ENCODE measurements at places on chromosomes 13 and 19.
A peak's percentile ranks its signal among the peaks of the same experiment; 100 is the strongest.

DNA sequence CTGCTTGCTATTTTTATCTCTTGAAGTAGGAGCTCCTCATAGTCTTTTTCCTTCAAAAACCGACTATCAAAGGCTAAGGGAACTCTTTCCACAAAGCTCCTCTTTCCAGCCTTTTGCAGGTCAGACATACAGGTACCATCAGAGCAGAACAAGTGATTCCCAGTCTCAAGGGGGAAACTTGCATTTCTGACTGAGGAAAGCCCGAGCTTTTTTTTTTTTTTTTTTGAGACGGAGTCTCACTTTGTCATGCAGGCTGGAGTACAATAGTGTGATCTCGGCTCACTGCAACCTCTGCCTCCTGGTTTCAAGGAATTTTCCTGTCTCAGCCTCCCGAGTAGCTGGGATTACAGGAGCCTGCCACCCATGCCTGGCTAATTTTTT is 32.0 kb downstream of the RUBCNL start:
- DNase-seq, result no peak

DNA sequence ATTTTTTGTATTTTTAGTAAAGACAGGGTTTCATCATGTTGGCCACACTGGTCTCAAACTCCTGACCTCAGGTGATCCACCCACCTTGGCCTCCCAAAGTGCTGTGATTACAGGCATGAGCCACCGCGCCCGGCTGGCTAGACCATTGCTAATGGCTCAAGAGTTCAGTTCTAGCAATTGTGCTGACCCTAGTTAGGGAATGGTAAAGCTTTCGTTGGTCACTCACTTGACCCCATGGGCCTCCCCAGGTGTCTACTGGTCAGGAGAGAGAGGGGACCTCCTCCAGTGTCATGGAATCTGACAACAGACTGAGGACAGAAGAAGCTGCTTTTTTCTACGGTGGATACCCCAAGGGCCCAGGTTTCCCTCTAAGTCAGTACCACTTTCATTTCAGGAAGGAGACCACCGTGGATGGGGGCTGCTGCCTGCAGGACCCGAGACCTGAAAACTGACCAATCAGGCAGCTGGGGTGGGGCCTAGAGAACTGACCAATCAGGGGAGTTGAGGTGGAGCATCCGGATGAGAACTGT is 575 bp upstream of the ZNF556 start:
- DNase-seq, result no peak

DNA sequence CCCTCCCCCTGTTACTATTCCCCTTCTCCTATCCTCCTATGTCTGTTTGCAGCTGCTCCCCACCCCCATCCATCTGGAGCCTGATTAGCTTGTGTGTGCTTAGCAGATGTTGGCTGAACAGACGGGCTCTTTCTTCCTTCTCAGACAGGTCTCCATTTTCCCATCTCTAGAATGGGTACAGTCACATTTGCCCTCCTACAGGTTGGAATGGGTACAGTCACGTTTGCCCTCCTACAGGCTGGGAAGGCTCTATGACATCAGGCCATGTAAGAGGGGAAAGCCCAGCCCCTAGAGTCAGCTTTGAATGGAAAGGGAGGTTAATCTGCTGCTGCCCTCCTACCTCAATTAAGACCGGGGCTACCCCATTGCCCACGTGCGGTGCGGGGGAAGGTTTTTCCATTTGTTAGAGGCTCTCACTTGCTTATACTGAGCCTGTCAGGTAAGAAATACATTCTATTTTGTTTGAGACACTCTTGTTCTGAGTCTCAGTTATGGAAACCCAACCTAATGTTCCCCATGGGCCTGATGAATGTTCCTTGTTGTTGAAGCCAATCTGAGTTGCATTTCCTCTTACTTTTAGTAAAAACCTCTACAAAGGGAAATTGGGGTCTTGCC is 2.2 kb upstream of the CLEC17A start:
- no peak for DNase-seq

DNA sequence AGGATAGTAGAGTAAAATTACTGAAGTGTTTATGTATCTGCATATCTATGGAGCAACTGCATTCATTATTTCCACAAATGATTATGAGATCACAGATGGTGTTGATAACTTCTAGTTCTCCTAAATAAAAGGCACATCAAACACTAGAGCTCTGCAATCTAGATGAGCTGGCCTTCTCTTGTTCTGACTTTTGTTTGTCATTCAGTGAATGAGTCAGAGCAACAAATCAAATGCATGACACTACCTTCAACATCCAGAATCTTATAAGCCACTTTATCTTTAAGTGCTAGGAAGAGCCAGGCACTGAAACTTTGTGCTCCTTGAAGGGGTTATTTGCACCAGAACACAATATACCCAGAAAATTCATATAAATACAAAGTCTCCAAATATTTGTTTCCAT is 456.0 kb downstream of the PCDH17 start:
- DNase-seq, result no peak

DNA sequence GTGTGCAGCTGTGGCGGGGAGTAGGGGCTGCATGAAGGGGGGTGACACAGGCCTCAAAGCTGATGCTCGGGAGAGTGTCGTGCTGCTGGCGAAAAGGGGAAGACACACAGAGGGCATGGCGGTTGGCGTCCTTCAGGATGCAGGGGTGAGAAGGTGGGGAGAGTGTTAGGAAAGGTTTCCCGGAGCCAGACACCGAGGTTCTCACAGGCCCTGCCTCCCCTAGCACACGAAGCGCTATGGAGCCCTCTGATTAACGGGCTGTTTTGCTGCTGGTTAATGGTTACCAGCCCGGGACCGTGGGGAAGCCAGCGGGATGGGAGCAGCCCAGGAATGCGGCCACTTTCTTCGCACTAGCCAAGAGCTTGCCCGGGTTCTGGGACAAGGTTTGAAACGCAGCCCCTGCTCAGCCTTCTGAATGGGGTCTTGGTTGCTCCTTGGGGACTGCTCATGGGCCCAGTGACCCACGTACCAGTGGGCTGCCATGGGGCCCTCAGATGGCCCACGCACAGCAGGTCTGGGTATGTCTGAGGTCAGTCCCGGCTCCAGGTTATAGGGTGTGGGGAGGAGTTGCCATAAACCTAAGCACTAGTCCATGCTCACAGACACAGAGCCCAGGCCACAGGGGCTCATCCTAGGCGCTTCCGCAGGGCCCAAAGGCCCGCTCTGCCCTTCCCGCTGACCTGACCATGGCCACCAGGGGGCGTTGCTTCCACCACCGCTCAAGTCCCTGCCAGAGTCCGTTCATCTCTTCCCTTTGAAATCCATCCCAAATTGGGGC is 31.3 kb upstream of the ISYNA1 start:
- DNase-seq, result peak; percentile 50

DNA sequence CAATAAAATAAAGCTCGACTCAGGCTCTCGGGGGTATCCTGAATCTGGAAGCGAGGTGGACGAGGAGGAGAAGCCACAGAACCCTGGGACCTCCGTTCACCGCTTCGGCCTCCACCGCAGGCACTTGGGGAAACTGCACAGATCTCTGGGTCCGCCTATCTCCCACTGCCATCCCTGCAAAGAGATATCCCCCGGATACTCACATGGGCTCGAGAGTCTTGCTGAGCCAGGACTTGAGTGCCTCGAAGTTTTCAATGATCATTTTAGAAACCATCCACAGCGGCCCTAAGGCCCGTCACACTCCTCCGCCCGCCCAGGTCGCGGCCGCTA is 589 bp downstream of the RBM26 start:
- DNase-seq, result no peak

Data from T-helper 1 cell (primary cell).